ENCODE measurements at places on chromosomes 13 and 19.

DNA sequence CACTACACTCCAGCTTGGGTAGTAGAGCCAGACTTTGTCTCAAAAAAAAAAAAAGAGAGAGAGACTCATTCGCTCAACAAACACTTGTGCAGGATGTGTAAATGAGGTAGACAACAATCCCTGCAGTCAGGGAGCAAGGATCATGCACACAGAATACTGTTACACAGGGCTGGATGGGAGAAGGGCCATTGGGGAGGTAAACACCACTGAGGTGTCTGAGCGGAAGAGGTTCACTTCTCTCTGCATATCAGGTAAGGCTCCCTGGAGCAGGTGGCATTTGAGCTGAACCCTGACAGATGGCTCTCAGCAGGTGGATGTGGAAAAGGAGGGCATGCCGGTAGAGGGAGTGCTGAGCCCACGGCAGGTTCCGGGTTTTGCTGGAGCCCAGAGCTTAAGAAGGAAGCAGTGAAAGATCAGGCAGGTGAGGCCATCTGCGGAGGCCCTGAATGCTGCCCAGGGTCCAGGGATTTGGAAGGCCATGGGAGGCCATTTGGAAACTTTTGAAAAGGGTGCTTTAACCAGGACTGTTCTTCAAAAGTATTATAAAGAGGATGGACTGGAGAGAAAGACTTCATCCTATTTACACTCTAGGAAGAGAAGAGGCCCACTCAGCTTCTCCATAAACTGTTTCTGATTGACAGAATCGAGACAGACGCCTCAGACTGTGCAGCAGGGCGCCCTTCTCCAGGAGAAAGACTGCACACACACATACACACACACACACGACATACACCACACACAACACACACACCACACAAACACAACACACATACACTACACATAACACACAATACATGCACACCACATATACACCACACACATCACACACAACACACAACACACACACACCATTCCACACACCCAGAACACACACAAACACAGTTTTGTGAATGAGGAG is 199.4 kb downstream of the USP12 start:
- DNase-seq: no peak

DNA sequence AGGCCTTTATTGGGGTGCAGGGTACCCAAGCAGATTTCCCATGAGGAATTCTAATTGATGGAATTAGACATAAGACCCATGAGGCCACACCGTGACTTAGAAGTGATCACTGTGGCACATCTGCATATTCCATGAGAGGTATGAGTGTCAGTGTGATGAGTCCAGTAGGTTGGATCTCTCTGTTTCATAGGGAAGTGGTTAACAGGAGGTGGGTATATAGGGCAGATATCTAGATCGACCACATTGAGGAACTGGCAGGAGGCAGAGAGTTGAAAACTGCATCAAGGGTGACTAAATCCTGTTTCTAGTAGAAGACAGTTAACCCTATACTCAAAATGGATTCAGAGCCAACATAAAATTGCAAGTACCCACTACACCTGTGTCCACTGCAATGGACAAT is 68.6 kb upstream of the MIR17HG start:
- DNase-seq: no peak

- DNase-seq: no peak
Measured at GRCh38 chr19:35879770-35880317, 11.5 kb downstream of the APLP1 start.

DNA sequence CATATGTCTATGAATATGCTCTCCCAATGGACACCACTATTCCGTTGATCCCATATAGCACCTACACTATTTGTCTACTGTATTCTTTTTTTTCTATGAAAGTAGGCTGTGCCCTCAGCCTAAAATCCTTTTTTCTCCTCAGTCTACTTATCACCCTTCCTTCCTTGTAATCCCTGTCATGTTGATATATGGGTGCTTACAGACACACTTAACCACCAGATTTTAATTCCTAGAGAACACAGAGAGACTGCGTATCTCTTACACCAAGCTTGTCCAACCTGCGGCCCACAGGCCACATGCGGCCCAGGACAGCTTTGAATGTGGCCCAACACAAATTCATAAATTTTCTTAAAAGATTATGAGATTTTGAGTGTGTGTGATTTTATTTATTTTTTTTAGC is 101.1 kb downstream of the ZAR1L start:
- DNase-seq: no peak

DNA sequence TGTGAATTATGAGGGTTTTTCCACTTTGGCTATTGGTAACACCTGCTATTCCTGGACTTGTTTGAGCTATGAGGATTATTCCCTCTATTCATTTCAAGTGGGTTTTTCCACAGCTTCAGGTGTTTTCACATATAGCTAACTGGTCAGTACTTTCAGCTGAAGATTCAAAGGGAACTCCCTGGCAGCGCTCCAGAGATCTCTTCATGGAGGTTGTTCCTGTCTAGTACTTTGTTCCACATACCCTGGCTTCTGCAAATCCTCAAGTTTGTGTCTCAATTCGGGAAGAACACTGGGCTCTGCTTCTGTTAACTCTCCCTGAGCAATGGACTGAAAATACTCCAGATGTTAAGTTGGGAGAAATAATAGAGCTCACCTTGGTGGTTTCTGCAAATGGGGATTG is 5.6 kb upstream of the ZNF607 start:
- DNase-seq: no peak

GRCh38 chr13:19845758-19846157 is 17.7 kb downstream of the ZMYM5 start:
- DNase-seq: no peak

DNA sequence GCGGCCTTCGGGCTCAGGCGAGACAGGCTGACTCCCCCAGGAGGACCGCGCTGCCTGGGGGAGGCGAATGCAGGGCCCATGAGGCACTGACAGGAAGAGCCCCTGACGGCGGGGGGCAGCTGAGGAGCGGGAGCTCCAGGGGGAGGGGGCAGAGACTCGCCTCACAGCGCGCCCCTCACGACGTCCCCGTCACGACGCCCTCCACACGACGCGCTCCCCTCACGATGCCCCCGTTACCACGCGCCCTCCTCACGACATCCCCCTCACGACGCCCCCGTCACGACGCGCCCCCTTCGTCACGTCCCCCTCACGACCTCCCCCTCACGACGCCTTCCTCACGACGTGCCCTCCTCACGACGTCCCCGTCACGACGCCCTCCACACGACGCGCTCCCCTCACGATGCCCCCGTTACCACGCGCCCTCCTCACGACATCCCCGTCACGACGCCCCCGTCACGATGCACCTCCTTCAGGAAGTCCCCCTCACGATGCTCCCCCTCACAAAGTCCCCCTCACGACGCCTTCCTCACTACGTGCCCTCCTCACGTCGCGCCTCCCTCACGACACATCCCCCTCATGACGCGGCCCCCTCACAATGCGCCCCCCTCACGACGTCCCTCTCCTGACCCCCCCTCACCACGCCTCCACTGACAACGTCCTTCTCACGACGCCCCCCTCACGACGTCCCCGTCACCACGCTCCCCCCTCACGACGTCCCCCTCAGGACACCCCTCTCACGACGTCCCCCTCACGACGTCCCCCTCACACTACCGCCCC is 99.6 kb downstream of the ING1 start:
- DNase-seq: no peak

GRCh38 chr19:20078581-20079031 is 806 bp downstream of the ZNF90 start:
- DNase-seq: no peak

GRCh38 chr13:78662467-78662866 is 3.5 kb upstream of the OBI1 start:
- DNase-seq: no peak

DNA sequence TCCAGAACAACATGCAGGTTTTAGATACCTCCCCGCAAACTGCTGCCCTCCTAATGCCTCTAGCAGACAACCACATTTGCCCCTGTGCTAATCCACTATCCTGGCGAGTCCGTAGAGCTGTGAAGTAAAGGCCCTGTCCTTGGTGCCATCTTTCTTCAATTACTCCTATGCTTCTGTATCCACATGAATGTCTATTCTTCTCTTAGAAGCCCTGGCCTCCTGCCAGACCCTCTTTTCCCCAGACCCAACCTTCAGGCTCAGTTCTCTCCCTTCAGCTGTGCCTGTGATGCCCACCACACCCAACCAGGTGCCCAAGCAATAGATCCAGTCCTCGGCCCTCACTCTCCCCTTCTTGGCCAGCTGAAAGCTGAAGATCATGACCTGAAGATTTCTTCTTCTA is 31.1 kb upstream of the ZNF599 start:
- no peak for DNase-seq

DNA sequence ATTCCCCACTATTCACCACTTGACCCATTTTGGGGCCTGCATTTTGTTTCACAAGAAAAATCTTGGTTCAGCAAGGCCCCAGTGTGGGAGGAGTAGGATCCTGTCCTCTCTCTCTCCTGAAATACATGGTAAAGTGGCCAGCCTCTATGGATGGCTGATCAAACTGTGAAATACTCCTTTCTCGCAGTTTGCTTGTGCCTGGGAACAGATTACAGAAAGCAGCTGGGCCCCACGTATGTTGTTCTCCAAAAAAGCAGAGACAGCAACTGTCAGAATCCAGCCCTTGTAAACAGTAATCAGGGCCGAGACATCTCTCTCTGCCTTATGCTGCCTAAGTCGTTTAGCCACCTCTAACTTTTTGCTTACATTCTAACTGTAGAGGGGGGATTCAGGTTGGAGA is 61.0 kb upstream of the RAP2A start:
- no peak for DNase-seq

DNA sequence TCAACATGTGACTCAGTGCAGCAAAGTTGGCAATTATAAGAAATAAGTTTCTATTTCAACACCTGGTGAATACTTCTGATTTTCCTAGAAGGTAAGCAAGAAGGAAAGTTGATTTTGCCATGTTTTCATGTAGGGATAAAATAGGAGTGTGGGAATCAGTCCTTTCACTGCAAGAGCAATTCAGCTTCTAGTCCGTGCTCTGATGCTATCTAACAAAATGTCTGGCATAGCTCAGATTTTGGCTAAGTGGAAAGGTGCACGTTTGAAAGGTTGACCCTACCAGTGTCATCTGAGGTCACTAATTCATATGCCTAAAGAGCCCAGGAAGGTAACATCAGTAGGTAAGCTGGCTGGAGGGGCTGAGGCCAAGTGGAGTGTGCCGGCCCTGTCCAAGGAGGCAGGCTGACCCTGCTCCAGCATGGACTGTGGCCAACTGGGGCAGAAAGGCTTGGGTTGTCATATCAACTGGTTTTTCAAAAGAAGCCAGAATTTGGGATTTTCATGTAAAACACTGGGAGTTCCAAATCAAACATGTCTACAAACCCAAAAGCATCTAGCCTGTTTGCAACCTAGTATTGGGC is 38.9 kb upstream of the MEDAG start:
- no peak for DNase-seq

GRCh38 chr19:13623716-13624710 is 117.7 kb upstream of the CACNA1A start:
- DNase-seq: no peak

GRCh38 chr13:75285310-75285709 is 196.7 kb downstream of the TBC1D4 start:
- no peak for DNase-seq

DNA sequence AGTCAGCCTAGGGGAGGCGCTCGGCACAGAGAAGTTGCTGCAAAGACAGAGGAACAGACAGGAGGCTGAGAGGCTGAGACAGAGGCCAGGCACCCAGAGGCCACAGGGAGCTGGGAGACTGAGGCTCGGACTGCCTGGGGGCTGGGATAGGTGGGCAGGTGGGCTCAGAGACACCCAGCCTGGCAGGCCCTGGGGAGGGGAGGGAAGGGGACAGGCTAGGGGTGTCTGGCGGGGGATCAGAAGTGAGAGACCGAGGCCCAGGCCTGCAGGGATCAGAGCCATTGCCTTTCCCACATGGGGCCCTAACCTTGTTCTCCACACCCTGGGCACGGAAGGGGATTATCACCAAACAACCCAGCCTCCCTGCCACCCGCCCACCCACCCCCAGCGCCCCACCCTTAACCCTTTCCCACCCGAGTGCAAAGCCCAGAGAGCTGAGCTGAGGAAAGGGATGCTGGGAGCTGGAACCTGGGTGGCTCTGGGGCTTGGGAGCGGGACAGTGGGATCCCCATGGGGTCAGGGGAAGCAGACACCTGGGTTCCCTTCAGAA is 1.3 kb downstream of the NTN5 start:
- no peak for DNase-seq

GRCh38 chr13:41516166-41516565 is 58.8 kb downstream of the RGCC start:
- DNase-seq: no peak

- no peak for DNase-seq
Measured at GRCh38 chr13:31767175-31767900, 28.0 kb downstream of the RXFP2 start.

DNA sequence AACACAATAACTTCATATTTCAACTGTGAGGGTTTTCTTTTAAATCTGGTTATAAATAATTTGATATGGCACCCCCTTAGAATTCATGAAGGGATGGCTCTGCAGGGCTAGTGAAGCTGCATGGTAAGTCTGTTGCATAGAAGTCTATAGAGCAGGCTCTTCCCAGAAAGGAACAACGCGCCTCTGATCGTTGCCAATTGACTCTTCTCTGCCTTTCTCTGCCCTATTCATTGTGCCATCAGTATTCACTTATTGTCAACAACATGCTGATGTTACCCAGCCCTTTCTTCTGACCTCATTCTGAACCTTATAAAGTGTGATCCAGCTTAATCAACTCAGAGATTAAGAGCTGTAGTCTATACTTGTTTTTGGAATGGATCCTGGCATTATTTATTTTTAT is 16.3 kb upstream of the DCT start:
- no peak for DNase-seq
